ENCODE measurements at places on chromosomes 16 and 17.

DNA sequence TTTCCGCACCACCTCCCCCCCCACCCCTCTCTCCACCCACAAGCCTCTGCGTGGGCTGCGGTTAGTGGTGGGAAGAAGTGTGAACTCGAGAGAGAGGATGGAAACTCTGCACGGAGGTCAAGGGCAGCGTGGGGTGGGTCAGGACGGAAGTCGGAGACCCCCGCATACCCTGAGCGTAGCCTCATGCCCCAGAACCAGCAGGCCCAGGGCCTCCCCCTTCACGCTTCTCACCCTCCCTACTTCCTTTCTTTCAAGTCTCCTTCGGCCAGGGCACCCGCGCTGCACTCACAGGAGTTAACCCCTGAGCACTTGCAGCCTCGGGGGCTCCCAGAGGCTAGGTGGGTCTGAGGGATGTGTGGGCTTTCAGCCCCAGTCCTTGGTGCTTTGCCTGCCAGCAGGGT lies 9.2 kb downstream of the TBKBP1 start:
- DNase-seq: no peak

DNA sequence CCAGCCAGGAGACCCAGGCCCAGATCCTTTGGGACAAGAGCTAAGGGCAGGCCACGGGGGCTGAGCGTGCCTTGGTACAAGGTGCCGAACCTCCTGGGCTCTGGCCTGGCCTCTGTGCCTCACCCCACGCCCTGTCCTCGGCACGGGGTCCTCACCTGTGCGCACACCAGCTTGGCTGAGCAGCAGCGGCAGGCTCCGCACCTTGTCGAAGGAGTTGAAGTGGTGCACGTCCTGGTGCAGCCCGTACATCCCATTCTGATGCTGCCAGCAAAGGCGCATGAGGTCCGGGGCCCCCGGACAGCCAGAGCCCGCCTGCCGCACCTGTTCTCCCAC lies 5.3 kb downstream of the SGSH start:
- DNase-seq: no peak

GRCh38 chr16:23694644-23695373 lies 16.1 kb downstream of the PLK1 start:
- peak; percentile 29 for DNase-seq

GRCh38 chr17:48505788-48506187 lies 25.0 kb downstream of the HOXB1 start:
- peak; percentile 90 for DNase-seq

DNA sequence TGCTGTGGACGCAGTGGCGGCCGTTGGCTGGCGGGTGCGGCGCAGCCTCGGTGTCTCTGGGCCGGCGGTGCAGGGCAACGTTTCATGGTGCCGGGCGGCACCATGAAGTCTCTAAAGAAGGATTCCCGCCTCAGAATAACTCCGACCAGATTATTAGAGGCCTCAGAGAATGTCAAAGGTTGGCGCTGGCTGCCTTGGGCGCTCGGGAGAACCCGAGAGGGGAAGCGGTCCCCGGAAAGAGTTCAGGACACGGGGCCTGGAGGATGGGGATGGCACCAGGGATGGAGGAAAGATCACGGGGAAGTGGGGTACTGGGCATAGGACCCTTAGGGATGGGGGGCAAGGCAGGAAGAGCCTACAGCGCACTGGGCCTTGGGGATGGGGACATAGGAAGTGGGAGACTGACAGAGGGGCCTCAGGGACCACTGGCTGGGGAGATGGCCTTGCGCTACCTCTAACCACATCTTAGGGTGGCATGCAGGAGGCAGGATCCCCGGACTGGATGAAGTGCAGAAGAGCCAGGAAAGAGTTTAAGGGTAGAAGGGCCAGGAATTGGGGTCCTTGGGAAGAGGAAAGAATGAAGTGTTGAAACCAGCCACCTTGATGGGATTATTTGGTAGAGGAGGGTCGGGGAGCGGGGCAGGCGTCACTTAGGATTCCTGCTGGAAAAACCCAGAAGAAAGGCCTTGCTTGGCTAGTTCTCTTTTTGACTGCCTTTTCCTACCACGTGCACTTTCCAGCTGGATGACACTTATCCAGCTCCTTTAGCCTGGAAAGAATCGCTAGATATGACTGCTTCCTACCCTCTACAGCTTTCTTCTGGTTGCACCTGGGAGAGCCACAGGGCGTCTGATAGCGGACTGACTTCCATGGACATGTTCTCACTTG lies 578 bp downstream of the MYCBPAP start:
- DNase-seq: no peak

GRCh38 chr16:89025636-89026035 lies 48.6 kb upstream of the CBFA2T3 start:
- DNase-seq: no peak

DNA sequence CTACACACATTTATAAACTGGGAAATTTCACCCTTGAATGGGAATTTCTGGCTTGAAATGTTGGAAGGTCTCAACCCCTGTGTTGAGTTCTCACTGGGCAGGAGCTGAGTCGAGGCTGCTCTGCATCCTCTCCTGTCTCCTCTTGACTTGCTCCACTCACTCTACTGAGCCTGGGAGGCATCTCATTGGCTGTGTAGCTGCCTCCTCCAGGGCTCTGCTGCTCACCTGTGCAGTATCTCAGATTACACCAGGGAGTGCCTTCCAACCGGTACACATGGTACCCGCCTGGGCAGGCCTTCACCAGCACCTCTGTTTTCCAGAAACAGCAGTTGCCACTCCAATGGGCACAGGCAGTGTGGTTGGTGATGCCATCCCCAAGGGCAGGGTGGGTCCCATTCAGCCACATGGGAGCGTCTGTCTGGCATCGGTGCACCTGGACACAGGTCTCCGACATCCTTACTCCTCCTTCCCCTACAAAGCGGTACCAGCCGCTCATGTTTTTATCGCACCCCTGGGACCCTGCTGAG lies 3.7 kb downstream of the GP2 start:
- no peak for DNase-seq

DNA sequence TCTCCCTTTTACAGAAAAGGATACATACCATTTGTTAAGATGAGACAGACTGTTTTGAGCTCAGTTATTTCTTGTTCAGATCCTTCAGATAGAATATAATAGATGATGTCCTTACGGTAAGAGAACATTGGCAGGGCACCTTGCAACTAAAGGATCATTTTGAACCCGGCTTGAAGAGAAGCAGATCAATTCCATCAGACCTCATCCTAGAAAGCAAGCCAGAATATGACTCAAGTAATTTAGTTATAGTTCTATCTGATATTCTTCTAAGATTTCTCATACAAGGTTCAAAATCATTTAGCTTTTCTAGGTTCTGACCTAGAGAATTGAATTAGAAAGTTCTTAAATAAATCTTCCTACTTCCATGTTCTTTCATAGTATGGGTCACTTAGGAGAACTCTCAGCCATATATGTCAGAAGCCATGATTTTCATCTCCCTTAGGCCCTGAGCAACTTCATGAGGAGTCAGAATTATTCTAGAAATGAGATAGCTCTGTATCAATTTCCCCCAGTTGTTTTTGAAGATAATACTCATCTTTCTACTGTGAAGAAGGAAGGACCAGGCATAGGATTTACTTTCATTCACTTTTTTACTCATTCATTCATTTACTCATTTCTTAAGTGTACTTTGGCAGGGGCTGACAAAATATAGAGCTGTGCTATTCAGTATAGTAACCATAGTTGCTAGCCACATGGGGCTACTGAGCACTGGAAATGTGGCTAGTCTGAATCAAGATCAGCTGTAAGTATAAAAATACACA lies 2.5 kb upstream of the CMTM1 start:
- no peak for DNase-seq

DNA sequence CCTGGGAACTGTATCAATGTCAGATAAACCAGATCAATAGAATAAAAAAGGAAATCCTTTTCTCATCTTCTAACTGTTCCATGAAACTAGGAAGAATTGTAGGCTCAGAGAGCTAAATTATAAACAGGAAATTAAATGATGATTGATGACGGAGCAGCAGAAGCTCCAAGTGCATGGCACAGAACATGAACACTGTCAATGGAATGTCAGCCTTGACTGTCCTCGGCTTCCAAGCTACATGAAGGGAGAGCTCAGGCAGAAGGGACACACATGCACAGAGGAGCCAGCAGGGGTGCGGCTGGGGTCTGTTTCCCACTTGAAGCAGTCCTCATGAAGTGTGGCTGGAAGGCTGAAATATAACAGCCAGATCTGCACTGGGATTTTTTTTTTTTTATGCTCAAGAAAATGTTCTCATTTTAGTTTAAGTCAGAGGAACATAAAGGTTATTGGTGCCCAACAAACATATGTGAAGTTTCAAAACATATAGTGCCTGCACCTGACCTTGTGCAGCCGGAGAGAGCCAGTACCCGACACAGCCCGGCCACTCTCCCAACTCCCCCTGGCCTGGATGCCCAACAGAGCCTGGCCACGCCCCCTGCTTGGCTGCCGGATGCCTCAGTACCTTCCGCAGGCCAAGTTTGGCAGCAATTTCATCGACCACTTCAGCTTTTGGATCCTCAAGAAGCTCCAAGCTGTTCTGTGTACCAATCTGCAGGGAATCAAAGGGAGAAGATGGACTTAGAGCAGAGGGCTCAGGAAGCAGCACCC lies 37.0 kb downstream of the NPLOC4 start:
- peak; percentile 84 for DNase-seq

Data from fibroblast of skin of back (primary cell).